Stimulated activated CD8-positive, alpha-beta memory T cell treated with anti-CD3 and anti-CD28 coated beads, Interleukin-15, amount 100 ng/mL, for 24 hours (primary cell): ENCODE measurements at places on chromosomes 16 and 17.

GRCh38 chr16:85699628-85700027 is 10.9 kb upstream of the GINS2 start:
- DNase-seq, result no peak

GRCh38 chr17:80228477-80228876 is 8.2 kb downstream of the SLC26A11 start:
- DNase-seq, result no peak

GRCh38 chr16:70422543-70422942 is 16.4 kb downstream of the ST3GAL2 start:
- DNase-seq, result no peak

DNA sequence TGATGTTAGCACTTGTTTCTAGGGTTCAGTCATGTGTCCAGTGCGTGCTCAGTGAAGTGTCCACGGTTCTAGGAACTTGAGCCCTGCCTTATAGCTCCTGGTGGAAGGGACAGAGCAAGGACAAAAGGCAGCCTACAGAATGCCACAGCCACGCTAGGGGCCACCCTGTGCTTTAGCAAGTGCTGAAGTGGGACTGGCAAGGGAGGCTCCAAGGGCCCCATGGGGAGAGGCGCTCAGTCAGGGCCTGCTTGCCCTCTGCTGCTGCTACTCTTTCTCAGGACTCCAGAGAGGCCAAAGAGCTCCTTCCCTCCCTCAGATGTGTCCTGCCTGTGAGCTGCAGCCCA is 6.8 kb downstream of the NT5C start:
- DNase-seq, result no peak

DNA sequence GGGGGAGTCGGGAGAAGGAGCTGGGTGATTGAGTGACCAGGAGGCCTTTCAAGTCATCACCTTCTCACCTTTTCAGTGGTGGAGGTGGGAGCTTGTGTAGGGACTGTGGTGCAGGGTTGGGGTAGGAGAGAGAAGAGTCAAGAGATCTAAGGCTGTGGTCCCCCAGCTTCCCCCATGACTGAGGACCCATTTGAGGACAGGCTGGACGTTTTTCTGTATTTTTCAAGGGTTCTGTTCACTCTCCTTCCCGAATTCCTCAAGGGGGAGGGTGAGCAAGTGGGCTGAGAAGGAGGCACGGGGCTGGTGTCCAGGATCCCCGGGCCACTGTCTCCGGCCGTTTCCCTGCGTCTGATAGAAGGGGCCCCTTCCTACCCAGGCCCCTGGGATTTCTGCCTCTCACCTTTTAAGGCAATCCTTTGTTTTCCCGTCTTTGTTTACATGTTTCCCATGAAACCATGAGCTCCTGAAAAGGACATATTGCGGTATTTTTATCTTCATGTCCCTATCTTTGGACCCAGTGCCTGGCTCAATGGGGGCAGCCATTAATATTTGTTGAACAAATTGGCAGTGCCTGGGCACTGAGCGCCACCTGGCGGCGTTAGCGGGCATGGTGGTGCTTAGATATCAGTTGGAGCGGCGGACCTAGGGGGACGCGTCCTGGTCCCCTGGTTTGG is 9.2 kb upstream of the CD300A start:
- DNase-seq, result peak; percentile 57

- no peak for DNase-seq
Measured at GRCh38 chr17:36544044-36544306, 744 bp upstream of the GGNBP2 start.

DNA sequence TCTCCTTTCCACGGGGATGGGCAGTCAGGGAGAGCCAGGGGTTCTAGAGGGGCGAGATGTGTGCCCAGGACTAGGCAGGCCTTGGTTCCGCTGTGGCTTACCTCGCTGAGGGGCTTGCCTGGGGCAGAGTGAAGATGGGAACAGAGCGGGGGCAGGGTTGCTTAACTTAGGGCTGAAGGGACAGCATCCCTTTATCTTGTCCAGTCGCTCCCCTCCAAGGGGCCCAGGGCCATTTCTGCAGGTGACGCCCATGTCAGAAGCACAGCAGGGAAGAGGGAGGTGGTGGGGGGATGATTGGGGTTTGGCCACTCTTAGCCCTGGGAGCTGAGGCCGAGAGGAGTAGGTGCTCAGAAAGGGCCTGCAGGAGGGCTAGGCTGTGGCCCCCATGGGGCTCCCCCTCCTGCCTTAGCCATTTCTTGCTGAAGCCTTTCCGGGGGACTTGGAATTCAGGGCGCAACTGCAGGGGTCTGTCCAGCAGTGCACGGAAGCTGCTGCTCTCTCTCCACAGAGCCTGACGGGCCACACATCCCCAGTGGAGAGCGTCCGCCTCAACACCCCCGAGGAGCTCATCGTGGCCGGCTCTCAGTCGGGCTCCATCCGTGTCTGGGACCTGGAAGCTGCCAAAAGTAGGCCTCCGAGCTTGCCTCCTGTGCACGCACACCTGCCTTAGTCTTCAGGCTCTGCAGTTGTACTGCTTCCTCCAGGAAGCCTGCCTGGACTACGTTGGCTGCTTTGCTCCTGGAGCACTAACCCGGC is 8.5 kb downstream of the KATNB1 start:
- DNase-seq, result no peak

GRCh38 chr17:39757931-39758873 is 20.5 kb downstream of the GRB7 start:
- no peak for DNase-seq

- DNase-seq, result no peak
Measured at GRCh38 chr17:38705523-38705802, 390 bp downstream of the MLLT6 start.

DNA sequence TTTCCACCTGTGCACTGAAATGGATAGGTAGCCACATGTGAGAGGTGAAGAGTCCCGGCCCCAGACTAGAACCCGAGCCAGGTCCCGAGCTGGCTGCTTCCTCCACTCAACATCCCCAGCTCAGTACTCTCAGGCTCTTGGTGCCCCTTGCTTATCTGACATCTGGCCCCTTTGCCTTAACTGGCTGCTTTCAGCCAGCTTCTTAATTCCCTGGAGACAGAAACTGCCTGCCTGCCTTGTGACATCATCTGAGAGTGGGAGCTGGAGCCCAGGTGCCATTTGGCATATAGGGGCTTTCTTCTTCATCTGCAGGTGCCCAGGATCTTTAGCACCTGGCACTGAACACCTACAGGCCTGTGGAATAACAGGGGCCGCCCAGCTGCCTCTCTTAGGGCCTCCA is 8.9 kb downstream of the CHAD start:
- DNase-seq, result no peak

- DNase-seq, result no peak
Measured at GRCh38 chr17:63834431-63835166, 7.1 kb upstream of the FTSJ3 start.

DNA sequence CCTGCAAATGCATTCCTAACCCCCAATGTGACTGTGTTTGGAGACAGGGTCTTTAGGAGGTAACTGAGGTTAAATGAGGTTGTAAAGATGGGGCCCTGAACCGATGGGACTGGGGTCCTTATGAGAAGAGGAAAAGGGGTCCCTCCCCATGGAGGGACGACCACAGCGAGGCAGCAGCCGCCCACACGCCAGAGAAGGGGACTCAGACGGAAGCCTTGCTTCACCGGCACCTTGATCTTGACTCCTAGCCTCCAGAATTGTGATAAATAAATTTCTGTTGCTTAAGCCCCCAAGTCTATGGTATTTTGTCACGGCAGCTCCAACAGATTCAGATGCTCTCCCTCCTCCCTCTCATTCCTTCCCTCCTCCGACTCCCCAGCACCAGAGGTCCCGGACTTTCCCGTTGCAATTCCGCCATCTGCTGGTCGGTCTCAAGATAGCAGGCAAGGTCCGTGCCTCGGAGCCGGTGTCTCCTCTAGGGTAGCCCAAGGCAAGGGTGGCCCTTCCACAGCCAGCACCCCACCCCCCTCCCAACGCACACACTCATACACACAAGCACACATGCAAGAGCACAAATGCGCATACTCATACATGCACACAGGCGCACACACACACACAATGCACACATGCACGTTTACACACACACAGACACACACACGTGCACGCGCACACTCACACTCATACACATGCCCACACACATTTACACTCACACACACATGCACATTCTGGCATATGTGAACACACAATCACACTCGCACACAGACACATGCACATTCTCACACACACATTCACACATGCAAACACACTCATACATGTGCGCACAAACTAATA is 23.1 kb upstream of the C16orf78 start:
- DNase-seq, result peak; percentile 42

DNA sequence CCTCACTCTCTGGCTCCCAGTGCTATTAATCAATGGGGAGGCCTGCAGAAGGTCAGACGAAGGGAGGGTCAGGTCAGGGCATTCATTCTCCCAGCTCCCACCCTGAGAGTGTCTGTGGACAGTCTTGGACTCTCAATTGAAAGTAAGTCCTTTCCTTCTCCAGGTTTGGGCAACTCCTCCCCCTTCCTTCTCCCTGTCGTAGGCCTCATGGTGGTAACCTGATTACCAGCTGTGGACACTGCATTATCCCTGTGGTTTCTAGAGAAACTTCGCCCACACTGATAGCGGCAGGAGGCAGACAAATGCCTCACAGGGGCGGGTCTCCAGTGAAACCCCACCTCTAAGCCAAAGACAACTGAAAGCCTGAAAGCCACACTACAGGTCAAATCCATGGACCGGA is 57.7 kb upstream of the SLC25A19 start:
- DNase-seq, result no peak

- no peak for DNase-seq
Measured at GRCh38 chr16:62149631-62150030, 113.4 kb upstream of the CDH8 start.

GRCh38 chr17:39687101-39687545 is 734 bp downstream of the PGAP3 start:
- no peak for DNase-seq

DNA sequence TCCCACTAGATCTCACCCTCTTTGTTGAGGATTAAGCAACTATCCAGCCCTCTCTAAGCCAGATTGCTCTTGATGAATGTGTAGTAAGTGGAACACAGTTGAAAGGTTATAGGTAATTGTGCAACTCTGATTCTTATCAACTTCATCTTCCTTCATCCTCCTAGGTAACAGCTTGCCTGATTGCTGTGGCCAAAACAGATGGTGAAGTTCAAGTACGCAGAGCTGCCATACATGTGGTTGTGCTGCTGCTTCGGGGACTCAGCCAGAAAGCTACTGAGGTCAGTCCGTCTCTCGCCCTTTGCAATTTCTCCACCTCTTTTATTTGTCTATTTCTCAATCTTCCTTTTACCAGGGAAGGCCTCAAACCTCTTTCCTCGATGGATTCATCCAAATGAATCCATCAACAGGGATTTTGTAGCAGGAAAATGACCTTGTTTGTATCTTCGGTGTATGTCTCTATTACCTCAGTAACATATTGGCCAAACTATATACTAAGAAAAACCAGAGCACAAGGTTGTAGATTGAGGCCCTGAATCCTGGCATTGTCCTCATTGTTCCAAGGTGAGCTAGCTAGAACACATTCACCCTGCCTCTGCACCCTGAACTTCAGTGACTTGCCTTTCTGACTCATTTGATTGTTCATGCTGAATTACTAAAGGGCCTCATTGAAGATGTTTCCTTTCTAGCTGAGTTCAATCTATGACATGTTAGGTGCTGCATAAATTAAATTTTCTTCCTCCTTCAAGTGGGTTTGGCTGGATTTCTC is 65.1 kb upstream of the HAS3 start:
- no peak for DNase-seq

DNA sequence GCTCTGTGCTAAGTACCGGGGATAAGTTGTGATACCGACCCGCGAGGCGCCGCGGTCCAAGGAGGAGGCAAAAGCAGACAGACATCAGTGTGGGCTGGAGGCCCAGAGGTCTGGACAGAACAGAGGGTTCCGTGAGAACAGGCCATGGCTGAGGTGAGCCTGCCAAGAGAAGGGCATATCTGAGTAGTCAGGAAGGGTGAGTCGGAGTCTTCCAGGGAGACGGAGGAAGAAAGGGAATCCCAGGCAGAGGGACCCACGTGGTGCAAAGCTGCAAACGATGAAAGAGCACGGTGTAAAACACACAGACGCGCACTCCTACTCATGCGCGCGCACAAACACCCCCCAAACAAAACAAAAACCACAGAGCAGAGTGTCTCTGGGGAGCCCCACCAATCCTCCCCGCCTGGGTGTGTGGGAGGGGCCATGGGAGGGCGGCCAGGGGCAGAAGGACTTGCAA is 18.1 kb downstream of the RHBDL3 start:
- no peak for DNase-seq

GRCh38 chr17:16463358-16464302 is 28.4 kb downstream of the LRRC75A start:
- no peak for DNase-seq

DNA sequence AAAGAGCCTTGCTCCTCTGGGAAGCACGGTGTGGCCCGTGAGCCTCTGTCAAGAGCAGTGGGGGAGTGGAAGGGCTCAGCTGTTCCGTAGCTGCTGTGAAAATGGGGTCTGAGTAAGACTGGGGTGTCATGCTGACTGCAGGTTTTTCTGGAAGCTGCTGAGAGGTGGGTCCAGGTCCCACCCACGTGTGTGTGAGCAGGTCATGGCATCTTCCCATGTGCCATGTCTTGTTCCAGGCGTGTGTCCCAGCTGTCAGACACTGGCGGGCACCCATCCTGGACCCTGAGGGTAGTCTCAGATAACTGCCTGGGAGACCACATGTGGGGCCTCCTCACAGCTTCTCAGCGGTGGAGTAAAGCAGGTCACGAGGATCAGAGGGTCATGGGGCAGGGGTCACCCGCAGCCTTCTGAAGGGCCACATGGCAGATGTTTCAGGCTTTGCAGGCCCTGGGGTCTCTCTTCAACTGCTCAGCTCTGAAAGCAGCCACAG is 92.9 kb downstream of the NPIPB11 start:
- no peak for DNase-seq

GRCh38 chr16:59688006-59688405 is 953.9 kb upstream of the GOT2 start:
- DNase-seq, result no peak

DNA sequence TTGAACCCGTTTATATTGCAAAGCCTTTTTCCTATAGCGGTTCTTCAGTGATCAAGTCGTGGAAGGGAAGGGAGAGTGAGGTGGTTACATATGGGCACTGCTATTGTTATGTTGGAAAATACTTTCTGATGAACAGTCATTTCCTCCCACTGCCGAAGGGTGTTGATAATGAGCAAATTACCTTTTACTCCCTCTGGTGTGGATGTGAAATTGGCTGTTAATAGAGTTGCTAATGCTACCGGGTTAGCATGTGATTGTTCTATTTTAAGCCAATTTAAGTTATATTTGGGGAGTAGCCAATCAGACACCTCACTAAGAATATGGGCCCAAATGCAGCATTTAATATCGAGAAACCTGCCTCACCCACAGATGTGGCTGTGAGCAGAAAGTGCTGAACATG is 15.6 kb upstream of the PMFBP1 start:
- DNase-seq, result no peak
